IMR-90 (cell line): ENCODE measurements at places on chromosomes 2 and 18.

GRCh38 chr2:191670076-191670475 is 7.9 kb upstream of the NABP1 start:
- DNase-seq: no peak

DNA sequence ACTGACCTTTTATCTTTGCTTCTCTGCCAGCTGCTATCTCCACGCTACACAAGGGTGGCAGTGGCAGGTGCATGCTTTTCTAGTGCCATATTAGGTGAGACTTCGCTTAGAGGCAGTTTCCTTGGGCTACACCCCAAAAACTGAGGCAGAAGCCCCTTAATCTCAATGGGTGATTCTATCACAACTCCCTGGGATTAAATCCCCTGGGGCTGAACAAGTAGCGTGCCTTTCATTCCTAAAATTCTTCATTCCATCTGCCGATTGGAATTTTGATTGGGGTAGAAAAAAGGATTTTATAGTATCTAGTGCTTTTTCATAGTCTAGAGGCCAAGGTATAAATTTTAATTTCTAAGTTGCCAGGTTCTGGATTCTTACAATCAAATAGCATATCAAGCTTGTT is 1040.5 kb upstream of the ACVR2A start:
- DNase-seq: no peak

GRCh38 chr2:168085801-168086361 is 161.5 kb downstream of the STK39 start:
- no peak for DNase-seq

- DNase-seq: no peak
These were observed 124.8 kb upstream of the LINC00305 start for GRCh38 chr18:64273724-64274123.

DNA sequence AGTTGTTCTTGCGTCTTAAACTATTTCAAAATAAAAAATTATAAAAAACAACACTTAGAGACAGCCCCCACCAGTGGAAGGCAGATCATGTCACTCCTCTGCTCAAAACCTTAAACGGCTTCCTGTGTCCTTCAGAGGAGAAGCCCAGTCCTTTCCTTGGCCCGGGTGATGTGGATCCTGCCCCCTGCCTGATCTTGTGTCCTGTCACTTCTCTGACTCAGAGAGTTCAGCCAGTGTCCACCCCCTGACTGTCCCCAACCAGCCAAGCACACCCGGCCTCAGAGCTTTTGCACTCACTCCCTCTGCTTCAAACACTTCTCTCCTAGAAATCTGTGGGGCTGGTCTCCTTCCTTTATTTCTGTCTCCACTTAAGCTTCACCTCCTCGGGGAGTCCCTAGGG is 35.4 kb downstream of the TOGARAM2 start:
- DNase-seq: no peak

GRCh38 chr18:32391126-32391525 is 79.6 kb downstream of the GAREM1 start:
- DNase-seq: no peak

GRCh38 chr18:23020555-23021294 is 87.6 kb downstream of the RBBP8 start:
- DNase-seq: no peak

DNA sequence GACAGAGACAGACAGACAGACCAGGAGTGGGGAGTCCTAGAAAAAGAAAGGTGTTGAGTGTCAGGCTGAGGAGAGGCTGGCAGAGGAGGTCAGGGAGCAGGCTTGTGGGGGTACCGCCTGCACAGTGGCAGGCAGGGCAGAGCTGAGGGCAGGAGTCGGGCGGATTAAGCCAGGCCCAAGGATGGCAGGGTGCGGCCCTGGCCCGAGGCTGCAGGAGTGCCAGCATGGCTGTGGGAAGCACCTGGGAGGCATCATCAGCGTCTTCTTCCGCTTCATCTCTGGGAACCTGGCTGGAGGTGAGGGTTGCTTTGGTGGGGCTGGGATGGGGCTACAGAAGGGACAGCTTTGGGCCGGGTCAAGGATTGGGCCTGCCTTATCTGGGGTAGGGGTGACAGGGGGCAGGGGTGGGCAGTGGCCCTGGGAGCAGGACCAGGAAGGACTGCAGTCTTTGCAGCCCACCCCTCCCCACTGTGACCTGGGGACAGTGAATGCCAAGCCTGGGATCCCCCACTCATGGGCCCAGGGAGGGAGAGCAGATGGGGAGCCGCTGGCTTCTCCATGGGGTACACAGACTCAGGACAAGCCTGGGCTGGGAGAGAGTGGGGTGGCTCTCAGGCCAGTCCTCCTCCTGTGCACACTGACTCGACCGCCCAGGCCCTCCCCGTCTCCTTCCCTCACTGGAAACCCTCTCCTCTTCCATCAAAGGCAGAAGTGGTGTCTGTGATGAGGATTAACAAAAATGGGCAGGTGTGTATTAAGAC is 20.7 kb downstream of the KCNIP3 start:
- no peak for DNase-seq

GRCh38 chr2:233000886-233001750 is 11.9 kb downstream of the NGEF start:
- no peak for DNase-seq

- DNase-seq: peak; percentile 60
These were observed 3.8 kb downstream of the LBH start for GRCh38 chr2:30235008-30235655.

DNA sequence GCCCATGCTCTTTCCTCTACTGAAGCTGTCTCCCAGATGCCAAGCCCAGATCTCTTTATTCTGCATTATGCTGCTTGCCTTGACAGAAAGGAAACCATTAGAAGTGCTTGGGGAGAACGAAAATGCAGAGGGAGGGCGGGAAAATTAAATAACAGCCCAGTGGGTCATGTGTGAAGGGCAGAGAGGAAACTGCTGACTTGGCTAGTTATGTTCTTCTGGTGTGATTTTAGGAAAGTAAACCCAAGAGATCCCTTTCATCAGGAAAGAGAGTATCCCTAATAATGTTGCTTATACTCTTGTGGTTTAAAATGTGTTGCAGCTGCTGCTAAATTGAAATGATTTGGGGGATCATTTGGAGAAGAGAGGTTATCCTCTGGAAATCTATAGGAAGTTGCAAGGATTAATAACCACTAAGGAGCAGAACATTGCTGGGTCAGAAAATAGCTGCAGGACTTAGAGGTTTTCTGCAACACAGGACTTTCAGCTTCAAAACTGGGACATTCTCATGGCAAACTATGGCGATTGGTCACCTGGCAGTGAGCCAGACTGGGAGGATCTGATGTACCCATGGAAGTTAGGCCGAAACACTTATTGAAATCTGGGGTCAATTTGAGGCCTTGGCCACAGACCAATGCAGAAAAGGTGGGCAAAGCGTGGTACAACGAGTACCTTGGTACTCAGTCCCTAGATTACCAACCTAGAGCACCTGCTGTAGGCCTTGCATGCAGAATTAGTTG is 172.2 kb downstream of the TMEM247 start:
- peak; percentile 44 for DNase-seq

DNA sequence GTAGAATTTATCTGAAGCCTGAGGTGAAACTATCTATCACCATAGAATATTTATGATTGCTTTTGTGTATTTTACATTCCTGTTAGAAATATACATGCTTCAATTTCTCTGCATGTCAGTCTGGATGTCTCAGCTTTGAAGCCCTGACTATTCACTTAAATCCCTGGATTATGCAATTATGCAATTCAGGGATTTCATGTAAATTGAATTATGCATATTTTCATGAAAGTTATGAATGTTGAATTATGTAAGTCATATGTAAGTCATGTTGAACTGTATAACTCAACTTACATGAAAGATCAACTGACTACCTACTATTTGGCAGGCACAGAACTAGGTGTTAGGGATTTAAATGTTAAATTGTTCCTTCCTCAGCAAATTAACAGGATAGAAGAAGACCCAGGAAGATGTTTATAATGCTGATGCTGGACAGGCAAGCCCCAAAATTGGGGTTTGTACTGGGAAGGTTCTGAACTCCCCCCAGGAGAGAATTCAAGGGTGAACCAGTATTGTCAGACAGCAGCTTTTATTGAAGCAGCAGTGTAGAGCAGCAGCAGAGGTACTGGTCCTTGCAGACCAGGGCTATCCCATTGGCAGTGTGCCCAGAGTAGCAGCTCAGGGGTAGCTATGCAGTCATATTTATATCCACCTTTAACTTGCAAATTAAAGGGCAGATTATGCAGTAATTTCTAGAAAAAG is 236.5 kb downstream of the ZNF804A start:
- DNase-seq: peak; percentile 12

DNA sequence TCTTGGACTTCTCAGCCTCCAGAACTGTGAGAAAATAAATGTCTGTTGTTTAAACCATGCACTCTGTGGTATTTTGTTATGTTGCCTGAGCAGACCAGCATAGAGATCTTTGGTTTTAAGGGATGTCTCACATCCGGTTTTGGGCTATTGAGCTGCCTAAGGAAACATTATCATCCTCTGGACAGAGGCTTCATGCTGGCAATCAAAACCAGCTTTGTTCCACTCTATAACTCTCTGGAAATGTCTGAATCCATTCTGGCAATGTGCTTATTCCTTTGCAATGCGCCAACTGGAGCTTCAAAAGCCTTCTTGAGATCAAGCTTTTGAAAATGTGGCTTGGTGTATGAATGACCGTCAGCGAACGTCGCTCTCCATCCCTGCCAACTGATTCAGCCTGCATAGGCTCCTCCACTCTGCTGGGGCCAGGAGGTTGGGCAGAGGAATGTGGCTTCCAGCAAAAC is 183.6 kb upstream of the MGAT5 start:
- peak; percentile 29 for DNase-seq

GRCh38 chr2:7011356-7012083 is 94.3 kb downstream of the RNF144A start:
- DNase-seq: no peak

- DNase-seq: no peak
These were observed 4.1 kb upstream of the PPM1B start for GRCh38 chr2:44164617-44165016.
